ENCODE measurements at places on chromosomes 11 and 22.

DNA sequence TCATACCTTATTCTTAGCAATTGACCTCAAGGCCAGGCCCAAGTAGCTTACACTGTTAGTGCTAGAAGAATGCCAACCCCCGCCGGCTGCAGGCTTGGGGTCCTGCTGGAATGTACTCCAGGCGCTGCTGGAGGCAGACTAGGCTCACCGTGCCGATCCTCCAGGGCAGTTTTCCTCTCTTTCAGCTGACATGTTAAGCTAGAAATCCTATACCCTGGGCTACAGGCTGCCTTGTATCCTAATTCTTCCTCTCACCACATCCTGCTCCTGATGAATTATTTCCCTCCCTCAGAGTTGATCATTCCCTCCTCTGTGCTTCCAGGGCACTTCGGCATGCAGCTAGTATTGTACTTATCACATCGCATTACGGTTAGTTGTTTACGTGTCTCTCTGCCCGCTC lies 3.4 kb downstream of the SPTBN2 start:
- DNase-seq, result no peak

DNA sequence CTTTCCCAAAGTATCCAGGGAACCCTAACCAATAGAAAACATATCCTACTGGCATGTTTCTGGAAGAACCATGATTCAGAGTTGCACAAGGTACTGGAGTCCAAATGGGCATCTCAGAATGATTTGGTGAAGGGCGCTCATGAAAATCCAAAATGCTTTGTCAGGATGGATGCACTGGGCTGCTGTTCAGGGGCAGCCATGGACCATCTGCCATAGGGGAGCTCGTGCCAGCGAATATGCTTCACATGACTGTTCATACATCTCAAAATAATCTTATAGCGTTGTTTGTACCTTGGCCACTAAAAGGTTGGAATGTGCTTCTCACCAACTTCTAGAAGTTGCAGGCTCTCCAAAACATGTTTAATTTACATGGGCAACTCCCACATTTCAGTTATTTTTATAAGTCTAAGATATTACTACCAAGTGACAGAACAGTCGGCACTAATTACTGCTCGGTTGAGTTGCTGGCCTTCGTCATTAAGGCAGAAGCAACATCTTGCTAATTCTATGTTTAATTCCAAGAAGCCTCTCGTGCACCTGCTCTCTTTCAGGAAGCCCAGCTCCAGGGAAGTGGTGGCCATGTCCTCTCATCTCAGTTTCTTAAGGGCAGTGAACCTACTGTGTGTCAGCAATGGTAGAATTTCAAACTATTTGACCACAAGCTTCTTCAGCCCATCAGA lies 1497.7 kb downstream of the TBC1D22A start:
- no peak for DNase-seq

DNA sequence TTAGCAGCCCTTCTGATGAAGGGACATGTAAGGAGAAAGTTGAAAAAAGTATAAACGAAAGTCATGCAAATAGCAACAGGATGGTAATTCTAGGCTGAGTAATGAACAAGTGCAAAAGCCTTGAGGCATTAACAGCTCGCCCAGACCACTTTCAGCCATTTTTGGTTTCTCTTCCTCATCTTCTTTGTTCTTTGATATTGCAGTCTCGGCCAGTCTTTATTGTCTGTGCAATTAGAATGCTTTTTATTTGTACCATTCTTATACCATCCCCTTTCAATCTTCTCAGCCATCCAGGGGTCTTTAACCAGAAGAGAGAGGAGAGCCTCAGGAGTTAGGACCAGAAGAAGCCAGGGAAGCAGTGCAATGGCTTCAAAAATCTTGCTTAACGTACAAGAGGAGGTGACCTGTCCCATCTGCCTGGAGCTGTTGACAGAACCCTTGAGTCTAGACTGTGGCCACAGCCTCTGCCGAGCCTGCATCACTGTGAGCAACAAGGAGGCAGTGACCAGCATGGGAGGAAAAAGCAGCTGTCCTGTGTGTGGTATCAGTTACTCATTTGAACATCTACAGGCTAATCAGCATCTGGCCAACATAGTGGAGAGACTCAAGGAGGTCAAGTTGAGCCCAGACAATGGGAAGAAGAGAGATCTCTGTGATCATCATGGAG lies 7.3 kb downstream of the TRIM34 start:
- no peak for DNase-seq

GRCh38 chr11:87128372-87128771 lies 90.6 kb downstream of the TMEM135 start:
- no peak for DNase-seq

DNA sequence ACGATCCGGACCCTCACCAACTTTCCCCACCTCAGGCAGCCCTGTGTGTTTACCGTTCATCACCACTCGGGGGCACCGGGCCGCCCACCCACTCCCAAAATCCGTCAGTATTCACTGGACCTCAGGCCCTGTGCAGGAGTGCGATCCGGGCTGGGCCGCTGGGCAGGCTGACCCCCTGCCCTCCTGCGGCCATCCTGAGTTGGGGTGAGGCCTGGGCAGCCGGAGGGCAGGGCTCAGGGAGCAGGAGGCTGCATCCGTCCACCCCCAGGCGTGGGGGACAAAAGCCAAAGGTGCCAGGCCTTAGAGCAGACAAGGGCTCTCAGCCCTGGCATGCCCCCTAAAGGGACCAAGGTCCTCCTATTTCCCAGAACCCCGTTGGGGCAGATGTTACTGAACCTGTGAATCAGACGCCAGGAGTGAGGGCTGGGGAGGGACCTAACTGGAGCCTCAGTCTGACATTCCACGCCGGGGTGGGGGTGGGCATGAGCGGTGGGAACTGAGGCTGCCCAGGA lies 16.8 kb upstream of the TMEM191C start:
- peak; percentile 59 for DNase-seq

- DNase-seq, result no peak
Observed at GRCh38 chr22:42446151-42446550, 13.9 kb upstream of the NFAM1 start.

GRCh38 chr11:72665911-72666472 lies 8.2 kb downstream of the PDE2A start:
- DNase-seq, result no peak

- no peak for DNase-seq
Observed at GRCh38 chr11:1202154-1202775, 20.6 kb upstream of the MUC5B start.

DNA sequence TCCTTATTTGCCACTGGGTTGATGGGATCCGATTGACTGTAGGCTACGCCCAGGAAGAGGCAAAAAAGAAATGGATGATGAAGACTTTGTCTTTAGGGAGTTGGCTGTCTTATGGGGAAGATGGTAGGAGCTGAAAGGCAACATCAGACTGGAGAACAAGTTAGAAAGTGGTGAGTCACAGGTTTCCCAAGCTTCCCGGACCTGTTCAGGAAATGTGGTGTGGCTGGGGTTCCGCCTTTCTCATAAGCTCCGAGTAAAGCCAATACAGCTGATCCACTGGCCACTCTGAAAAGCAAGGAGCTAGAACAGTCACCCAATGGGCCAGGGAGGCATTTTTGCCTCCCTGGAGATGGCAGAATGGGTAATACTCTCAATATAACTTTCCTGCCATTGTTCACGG lies 194.5 kb downstream of the SNX19 start:
- DNase-seq, result no peak

DNA sequence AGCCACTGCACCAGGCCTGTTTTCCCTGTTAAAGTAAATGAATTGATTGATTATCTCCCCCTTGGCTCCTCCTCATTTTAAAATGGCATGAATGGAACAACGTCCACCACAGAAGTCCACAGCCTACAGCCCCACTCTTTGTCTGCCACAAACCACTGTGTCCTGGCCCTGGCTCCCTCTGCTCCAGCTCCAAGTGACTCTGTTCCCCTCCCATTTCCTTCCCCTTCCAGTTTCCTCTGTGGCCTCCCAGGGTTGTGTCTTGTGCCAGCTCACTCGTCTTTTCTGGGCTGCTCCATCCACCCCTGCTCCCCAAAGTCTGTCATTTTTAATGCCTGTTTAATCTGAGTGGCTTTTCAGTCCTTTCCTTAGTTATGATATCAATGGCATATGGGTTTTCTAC lies 52.4 kb upstream of the CD5 start:
- DNase-seq, result no peak

Data from H1 (cell line).